ENCODE measurements at places on chromosomes 11 and 22. TPM values are rescaled to one million over a fixed set of nuclear protein-coding genes. Genes with fewer than 3 reads are reported as not detected.

The CEP164 gene
- total RNA-seq = 26.2 TPM

The SEC14L2 gene
- total RNA-seq = 9.3 TPM

The ARHGAP1 gene
- 33.9 TPM for total RNA-seq

The SLC5A4 gene
- total RNA-seq = not detected

The CNIH2 gene
- 0.28 TPM for total RNA-seq

The SYT12 gene
- 0.55 TPM for total RNA-seq

The BEST1 gene
- total RNA-seq = 7.3 TPM

The UBXN1 gene
- 193 TPM for total RNA-seq

The LMO2 gene
- total RNA-seq = 0.14 TPM

The GALR3 gene
- not detected for total RNA-seq

The PNPLA3 gene
- total RNA-seq = 4.5 TPM

The TRIM49 gene
- total RNA-seq = not detected
